ENCODE measurements at places on chromosomes 1 and 21. TPM values are rescaled to one million over a fixed set of nuclear protein-coding genes. Genes with fewer than 3 reads are reported as not detected.

- no peak for DNase-seq
Measured at GRCh38 chr1:63691701-63692425, 82.0 kb upstream of the ROR1 start.

DNA sequence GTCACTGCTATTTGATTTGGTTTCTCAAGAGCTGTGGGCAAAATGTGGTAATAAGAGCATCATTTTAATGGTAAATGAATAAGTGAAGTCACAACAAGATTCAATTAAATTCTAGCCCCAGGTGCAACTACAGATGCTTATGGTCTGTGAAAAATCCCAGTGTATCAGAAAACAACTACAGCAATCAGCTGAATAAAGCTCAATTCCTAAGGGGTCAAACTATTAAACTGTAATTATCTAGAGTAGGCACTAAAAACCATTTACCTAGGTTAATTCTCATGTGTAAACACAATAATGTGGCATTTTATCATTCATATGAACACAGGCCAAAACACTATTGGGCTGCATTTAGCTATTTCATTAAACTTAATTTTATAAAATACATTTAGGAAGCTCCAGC is 9.6 kb downstream of the TARBP1 start:
- DNase-seq = no peak

GRCh38 chr1:114458237-114458777 is 52.7 kb downstream of the TRIM33 start:
- DNase-seq = peak; percentile 64

DNA sequence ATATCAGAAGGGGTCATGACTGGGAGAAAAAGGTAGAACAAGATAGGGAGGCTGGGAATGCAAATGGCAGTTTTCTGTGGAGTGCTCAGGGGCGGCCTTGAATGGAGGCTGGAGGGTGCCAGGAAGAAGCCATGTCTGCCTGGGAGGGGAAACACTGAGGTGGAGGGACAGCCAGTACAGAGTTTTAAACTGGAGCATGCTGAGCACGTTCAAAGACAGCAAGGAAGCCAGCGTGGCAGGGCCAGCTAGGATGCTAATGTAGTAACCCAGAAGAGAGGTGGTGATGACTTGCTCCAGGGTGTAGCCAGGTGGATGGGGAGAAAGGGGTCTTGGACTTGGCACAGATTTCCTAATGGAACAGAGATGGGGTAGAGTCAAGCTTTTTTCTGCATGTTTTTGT is 445.8 kb upstream of the VAMP3 start:
- no peak for DNase-seq

DNA sequence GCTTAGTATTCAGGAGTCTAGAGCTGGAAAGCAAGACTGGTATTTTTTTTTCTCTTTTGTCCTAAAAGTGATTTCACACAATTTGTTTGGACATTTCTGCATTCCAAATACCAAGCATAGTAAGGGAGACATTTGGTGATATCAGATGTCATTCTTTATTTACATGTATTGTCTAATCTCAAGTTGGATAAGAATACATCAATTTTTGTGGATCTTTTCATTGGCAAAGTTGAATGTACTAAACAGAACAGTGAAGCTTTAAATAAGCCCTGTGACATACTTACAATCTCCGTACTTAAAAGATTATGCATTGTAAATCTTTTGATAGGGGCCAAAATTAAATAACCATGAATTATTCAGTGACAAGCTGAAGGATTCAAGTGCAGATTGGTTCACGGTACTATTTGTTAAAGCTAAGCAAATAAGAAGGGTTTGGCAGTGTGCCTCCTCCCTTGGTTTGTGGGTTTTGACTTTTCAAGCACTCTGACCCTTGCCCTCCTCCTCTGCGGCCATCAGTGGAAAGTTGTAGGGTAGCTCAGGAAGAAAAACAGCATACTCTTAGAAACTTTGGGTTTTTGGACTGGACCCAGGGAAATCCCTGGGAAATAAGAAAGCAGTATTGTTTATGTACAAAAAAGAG is 663.7 kb downstream of the ADGRL2 start:
- DNase-seq = no peak

The SPRR4 gene
- not detected for total RNA-seq

The PRAMEF6 gene
- not detected for total RNA-seq

DNA sequence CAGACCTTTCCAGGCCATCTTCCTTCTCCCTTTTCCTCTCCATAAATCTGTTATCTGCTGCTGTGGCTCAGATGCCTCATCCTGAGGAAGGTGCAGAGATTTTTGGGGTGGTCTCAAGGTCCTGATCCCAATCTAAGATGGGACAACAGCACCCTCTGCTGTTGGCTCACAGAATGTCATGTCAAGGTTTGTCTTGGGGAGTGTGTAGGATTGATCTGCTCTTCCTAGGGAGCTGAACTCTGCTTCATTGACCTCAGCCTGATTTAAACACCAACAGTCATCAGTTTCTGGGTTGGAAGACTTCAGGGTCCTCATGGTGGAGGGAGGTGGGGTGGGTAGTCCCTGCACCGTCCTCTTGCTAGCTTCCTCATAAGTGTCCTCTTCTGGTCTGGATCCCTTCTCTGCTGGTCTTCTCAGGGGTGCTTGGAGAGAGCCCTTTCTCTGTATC is 62.8 kb upstream of the LAX1 start:
- no peak for DNase-seq

GRCh38 chr1:205077934-205078311 is 6.3 kb downstream of the TMEM81 start:
- no peak for DNase-seq

The GUCA2B gene
- total RNA-seq = not detected

- DNase-seq = no peak
Measured at GRCh38 chr21:34596561-34597271, 18.2 kb downstream of the RCAN1 start.

The DENND2D gene
- total RNA-seq = 103 TPM

The NPL gene
- 3.4 TPM for total RNA-seq

DNA sequence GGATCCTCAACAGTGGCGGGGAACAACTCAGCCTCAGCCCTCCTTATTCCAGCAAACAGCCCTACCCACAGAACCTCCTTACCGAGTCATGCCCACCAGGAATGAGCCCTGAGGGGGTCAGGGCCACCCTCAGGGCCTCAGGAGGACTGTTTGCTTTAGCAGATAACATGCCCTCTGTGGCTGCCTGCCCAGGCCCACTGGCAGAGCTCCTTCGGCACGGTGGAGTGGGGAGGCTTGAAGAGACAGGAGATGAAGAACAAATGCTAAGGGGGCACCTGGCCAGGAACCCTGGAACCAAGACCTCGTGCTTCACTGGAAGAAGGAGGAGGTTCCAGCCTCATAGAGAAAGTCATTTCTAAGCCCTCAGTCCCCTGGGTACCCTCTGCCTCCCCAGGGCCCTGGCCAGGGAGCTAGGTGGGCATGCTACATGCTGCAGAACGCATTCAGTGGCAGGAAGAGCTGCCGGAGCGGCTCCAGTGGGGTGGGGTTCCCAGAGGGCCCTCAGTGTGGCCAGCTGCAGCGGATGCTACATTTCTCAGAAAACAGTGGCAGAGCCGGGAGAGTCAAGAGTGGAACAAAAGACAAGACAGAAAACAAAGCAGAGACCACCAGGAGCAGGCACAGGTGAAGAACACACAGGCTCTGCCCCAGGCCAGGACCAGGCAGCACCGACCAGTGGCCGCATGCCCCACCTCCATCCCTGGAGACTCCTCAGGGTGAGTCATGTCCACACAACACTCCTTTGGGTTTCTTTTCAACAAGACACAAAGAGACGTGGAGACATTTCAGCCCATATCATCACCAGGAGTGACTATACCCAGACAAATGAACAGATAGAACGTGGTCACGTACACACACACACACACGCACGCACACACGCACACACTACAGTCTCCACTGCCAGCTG is 39.8 kb downstream of the RIMS3 start:
- DNase-seq = no peak

DNA sequence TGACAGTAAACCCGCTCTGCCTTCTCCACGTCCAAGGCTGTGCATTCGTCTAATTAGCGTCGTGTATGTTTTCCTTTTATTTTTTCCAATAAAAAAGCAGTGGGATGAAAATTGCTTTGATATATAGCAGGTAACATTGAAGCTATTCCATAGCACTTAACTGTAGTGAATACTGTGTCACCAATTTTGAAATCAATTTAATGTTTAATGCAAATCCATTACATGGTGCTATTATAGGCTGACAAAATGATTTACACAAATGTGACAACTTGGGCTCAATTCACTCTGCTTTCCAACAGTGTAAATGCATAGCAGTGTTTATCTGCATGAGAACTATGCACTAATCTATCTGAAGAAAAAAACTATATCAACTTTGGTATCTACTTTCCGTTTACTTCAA is 264.8 kb downstream of the TM2D1 start:
- no peak for DNase-seq

- no peak for DNase-seq
Measured at GRCh38 chr1:111392460-111392945, 35.0 kb downstream of the OVGP1 start.

The CELA2B gene
- not detected for total RNA-seq

DNA sequence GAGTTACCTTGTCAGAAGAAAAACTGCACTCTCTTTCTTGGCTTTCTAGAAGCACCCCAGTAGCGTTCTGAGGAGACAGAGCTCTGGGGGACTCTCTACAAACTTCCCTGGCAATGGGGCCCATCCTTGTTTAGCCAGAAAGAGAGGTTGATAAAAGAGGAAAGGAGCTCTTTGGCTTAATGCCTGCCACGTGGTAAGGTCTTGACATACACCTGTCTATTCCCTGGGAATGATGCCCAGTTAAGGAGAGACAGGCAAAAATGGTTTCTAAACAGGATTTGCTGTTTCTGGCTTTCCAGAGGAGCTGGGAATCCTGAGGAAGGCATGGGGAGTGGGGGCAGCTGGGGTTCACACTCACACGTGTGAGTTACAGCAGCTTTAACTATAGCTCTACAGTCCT is 30.2 kb upstream of the IL20 start:
- no peak for DNase-seq

The PDPN gene
- not detected for total RNA-seq
